Right hindlimb (tissue), 1 donor: ENCODE measurements at places on chromosomes 12 and 14.
A peak's percentile ranks its signal among the peaks of the same experiment; 100 is the strongest.

DNA sequence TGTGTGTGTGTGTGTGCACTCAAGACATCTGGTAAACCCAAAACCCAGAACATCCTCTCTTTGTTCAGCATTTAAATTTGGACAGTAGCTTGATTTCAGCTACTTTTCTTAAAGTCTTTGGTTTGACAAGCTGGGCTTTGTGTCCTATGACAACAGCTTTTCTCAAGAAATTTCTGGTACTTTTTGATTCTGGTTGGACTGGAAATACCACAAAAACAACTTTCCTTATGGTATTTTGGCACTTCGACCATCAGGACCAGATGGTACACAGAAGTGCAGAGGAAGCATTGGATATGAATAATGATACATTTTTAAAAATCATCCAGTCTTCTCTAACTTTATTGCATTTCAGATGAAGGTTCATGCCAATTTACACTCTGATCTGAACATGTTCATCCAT lies 286.6 kb upstream of the FLRT2 start:
- no peak for DNase-seq

DNA sequence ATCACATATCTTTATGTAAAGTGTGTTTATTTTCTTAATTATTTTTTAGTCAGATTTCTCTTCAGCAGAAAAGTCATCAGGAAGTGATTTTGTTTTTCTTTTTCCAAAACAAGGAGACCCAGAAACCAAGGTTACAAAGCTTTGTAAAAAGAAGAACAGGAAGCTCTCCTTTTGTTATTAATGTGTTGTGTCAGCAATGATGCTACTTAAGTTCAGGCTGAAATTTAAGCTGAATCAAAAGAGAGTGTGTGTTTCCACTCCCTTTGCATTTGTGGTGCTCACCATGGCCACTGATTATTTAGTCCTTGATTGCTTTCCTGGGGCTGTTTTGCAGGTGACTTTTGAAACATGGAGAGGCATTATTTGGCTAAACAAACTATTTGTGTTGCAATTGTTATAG lies 155.3 kb upstream of the ATP2B1 start:
- DNase-seq, result no peak

GRCh38 chr12:110254971-110255540 lies 26.0 kb upstream of the ATP2A2 start:
- DNase-seq, result no peak

GRCh38 chr12:101655393-101655792 lies 42.0 kb upstream of the CHPT1 start:
- no peak for DNase-seq

DNA sequence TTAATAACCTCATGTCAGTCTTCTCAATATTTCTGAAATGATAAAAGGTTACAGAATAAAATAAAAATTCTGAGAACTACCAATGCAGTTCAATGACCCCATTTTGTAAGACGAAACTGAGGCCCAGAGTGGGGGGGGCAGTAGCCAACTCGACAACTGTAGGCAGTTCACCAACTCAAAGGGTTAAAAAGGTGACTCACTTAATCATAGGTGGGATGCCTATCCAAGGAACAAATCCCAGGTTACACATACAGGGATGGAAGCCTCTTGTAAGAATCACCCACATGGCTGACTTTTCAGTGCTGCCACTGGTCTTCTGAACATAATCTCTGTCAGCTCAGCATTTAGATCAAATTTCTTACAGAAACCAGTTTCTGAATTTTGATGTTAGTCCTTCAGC lies 10.9 kb downstream of the PPM1H start:
- no peak for DNase-seq

GRCh38 chr12:138898-139534 lies 72.4 kb downstream of the IQSEC3 start:
- DNase-seq, result peak; percentile 68

DNA sequence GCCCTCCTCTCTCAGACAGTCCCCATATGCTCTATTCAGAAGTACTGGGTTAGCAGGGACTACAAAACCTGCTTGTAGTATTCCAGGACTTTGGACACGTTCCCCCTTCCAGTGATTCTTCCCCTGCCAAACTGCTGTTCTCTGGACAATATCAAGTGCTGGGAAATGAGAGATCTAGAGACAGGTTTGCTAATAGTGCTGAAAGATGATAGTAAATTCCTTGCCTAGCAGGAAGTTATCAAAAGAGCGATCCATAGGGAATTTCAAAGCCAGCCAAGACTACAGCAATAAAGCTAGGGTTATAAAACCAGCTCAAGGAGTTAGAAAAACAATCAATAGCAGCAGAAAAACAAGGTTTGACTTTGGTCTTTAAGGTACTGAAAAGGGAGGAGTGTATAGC lies 15.2 kb downstream of the SLC7A8 start:
- peak; percentile 37 for DNase-seq

- peak; percentile 47 for DNase-seq
Measured at GRCh38 chr14:69572030-69572840, 2.4 kb downstream of the CCDC177 start.

DNA sequence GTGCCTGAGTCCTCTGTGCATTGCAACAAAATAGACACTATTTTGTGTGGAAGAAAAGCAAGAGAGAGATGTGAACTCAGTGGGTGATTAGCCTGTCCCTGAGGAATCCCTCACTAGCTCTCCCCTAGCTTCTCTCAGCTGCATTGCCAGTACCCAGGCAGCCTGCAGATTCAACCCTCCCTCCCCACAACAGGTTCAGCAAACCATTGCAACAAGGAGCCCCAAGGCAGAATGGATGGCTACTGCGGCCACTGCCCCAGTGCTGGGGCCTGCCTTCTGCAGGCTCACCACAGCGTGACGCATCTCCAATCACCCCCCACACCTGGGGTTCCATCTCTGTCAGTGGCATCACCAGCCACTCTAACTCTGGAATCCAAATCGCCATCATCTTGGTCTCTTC lies 2.3 kb downstream of the CRACR2A start:
- no peak for DNase-seq

- no peak for DNase-seq
Measured at GRCh38 chr14:89736881-89737280, 217.6 kb downstream of the EFCAB11 start.

DNA sequence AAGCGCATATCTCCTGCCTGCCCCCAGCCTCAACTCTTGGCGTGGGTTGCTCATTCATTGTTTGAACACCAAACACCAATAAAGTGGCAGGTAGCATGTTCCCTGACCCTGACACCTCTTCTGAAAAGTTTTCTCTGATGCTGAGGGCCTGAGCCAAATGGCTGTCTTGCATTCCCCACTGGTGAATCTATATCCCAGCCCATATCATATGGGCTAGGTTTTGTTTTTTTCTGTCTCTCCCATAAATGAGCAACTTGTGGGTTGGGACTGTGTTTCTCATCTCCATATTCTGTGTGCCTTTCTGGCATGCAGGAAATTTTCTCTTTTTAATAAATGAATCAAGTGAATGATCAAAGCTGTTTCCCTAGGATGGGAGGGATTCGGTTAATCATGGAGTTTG lies 5.0 kb downstream of the MYO1A start:
- DNase-seq, result no peak

DNA sequence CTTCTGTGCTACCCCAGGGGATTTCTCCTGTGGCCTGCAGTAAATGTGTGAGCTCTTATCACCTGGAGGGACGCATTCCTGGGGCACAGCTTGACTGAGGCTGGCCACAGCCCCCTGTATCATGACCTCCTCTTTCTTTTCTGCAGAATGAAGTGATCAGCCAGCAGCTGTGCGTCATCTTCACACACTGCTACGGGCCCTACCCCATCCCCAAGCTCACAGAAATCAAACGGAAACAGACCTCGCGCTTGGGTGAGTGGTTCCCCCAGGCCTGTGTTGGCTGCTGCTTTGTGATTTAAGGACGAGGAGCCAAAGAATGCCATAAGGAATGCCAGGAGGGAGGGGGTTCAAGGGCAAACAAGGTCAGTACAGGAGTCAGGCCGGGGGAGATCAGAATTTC lies 50.5 kb upstream of the PWP1 start:
- DNase-seq, result peak; percentile 29

GRCh38 chr12:56152132-56152755 lies at the start of gene MYL6B:
TSS of gene MYL6B (plus strand) at chr12:56152587. CDS start at chr12:56153919, 1,332 bp downstream.
- DNase-seq, result peak; percentile 94

DNA sequence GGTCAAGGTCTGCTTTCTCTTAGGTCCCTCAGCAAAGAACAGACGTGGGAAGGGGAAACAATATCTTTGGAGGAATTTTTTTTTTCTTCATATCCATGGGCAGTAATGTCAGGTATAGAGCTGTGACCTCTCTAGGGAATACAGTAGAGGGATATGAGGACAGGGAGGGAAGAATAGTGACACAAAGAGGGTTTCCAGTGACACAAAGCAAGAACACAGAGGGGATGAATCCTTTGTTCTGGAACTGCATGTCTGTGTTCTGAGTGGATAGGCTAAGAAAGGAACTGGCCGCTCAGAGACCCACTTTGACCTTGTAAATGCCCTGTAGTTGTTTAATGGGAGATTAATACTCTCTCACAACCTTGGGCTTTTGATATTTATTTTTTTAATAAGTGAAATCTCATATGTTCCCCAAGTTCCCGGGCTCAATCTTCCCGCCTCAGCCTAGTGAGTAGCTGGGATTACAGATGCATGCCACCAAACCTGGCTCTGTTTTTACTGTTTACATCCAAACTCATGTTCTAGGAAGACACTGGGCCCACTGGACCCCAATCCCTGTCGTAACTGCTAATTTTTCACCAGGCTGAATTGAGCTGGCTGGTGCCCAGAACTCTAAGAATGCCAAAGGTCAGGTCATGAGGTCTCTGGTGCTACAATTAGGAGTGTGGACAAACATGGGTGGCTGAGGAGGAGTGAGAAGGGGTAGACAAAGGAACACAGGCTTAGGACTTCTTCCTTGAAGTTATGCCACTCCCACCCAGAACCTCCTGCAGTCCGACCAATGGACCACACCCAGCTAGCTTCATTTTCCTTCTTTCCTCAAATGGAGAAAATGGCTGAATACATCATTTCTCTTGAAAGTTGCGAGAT lies 9.1 kb upstream of the PLEKHH1 start:
- DNase-seq, result no peak

DNA sequence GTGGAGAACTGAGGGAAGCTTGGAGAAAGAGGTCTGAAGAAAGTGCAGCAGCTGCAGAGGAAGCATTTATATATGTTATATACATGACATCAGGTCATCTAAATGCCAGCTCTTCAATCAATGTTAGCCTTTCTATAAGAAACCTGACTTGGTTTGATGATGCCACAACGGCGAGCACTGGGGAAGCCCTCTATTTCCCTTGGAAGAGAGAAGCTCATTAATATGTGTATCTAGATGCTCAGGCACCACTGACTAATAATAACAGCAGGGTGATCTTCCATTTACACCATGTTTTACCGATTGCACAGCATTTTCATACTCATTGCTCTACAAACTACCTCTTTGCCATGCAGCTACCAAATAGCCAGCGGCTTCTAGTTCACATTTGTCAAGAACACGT lies 811 bp downstream of the ACYP1 start:
- no peak for DNase-seq

DNA sequence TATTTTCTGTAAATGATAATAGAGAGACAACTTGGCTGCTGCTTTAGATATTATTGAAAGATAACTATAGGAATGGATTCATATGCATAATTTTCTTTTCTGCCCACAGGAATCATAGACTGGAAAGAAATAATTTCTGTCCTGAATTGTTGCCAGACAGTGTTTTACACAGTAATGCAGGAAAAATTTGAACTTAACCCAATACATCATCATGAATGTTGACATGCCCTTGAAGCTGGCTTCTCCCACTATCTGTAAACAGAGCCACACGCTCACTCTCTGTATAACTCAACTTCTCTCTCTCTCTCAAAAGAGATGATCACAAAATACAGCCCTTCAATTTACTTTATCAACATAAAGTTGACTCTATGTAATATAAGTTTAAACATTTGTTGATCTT lies 56.6 kb downstream of the PAX9 start:
- no peak for DNase-seq

GRCh38 chr12:81078469-81079196 lies 754 bp downstream of the ACSS3 start:
- DNase-seq, result peak; percentile 33

GRCh38 chr14:30520536-30520935 lies 38.4 kb upstream of the G2E3 start:
- no peak for DNase-seq

DNA sequence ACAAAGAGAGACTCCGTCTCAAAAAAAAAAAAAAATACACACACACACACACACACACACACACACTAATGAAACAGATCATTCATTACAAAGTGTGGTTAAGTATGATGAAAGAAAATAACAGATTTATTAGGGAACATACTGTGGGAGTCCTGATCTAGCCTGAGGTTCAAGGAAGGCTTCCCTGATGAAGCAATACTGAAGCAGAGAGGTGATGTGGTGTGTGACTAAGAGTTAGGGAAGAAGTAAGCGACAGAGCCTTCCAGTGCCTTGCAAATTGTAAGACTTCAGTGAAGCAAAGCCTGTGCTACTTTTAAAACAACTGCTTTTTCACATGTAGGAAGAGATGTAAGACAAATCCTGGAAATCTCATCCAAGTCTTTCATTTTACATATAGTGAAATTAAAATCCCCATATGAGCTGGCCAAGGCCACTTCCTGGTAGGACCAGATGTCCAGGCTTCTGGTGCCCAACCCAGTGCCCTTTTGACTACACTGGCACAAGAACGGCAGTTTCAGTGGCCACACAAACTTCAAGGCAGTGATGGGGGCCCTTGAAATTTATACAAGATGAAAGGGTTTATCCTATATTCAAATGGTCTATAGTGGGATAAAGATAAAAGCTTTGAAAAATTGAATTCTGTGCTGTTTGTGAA lies 86.2 kb downstream of the STON2 start:
- DNase-seq, result no peak

DNA sequence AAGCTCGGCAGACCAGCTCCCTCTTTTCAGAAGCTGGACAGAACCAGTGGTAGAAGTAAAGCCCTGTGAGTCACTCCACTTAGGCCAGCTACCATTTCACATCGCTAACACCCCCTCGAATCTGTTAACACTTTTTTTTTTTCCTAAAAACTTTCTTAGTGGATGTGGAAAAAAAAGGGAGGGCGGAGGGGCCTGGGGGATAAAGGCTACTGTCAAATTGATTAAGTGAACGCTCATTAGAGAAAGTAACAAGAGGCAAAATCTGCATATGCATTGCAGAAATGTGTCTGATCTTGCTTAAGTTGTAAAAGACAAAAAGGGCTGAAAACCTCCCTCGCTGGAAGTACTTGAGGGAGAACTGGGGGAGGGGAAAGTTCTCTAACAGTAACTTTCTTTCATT lies 86.6 kb upstream of the OTX2 start:
- no peak for DNase-seq

GRCh38 chr12:30026621-30027234 lies 243.0 kb upstream of the TMTC1 start:
- no peak for DNase-seq

- no peak for DNase-seq
Measured at GRCh38 chr12:101857043-101857558, 20.3 kb upstream of the DRAM1 start.
